Activated CD4-positive, alpha-beta T cell treated with anti-CD3 and anti-CD28 coated beads for 4 hours (primary cell): ENCODE measurements at places on chromosomes 4 and X.

DNA sequence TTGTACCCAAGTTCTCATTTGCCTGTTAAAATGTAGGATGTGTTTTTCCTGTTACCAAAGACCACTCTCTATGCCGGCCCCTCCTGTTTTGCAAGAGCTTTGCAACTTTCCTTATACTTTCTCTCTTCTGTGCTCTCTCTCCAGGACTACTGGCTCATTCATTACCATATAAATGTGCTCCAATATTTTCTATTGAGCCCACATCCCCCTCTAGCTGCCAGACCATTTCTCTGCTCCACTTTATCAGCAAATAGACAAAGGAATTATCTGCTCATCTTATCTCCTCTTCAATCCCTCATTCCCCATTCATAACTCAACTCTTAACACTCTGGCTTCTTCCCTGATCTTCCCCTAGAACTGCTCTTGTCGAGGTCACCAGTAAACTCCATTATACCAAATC lies 33.6 kb downstream of the RPGR start:
- DNase-seq, result no peak

DNA sequence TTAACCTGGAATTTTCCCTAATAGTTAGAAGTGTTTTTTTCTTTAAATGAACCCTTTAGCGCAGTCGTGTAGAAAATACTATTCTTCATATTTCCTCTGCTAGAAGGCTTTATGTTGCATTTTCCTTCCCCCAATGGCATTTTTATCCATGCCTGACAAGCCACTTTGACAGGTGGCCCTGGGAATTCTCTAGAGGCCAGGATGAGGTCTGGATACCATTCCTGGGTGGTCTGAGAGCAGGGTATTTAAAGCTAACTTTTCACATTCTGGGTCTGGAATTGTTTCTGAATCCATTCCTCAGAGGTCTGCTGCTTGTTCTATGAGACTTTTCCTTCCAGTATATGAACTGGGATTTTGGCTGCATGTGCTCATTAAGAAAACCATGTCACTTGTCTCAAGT lies 31.2 kb upstream of the PDGFRA start:
- no peak for DNase-seq

DNA sequence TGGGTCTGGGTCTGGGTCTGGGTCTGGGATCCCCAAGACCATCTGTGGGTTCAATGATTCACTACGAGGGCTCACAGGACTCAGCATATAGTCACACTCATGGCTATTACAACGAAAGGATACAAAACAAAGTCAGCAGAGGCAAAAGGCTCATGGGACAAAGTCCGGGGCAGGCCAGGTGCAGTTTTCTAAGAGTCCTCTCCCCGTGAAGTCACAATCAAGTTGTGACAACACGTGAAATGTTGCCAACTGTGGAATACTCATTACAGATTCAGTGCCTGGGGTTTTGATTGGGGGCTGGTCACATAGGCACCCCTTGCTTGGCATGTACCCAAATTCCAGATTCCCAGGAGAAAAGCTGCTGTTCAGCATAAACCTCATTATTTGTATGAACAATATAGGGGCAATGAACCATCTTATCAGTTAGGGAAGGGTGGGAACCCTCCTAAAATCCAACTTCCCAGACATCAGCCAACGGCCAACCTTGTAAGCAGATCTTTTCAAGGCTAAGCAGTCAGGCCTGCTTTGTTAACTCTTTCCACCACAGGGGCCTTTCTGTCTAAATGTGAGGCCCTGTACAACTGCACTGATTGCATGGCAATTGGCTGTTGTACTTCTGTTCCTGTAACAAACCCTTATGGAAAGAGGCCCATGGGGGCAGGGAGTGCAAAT lies 58.2 kb upstream of the DIPK2B start:
- DNase-seq, result no peak

- DNase-seq, result no peak
These were observed 40.5 kb upstream of the PGRMC2 start for GRCh38 chr4:128328106-128328505.

DNA sequence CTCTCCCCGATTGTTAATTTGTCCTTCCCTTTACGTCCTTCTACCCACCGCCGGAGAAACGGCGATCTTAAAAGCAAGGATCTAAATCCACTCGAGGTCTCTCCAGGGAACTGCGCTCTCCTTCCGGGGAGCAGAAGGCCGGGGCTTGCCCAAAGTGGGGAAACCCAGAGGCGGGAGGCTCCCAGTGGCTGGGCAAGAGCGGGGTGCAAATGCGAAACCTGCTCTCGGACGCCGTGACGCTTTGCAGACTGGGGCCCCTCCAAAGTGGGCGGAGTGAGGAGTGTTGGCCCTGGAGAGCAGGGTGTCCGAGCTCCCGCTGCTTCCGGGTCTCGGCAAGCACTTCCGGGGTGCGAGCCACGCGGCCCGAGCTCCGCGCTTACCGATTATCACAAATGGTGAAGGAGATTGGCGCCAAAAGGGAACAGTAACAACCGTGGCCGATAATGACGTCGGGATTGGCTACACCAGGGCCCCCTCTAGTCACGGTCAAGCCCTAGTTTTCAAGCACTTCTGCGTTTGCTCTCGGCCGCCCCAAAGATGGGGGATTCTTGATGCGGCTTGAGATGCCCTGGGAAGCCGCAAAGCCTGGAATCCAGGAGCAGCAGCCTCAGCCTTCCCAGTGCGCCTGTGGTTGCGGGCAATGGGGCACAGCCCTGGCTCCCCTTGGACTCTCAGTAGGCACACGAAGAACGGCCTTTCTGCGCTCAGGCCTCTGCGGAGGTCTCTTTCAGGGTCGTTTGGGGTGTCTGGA lies 29.0 kb downstream of the HAND2 start:
- DNase-seq, result no peak

GRCh38 chr4:156946516-156947424 lies 24.8 kb downstream of the PDGFC start:
- no peak for DNase-seq

DNA sequence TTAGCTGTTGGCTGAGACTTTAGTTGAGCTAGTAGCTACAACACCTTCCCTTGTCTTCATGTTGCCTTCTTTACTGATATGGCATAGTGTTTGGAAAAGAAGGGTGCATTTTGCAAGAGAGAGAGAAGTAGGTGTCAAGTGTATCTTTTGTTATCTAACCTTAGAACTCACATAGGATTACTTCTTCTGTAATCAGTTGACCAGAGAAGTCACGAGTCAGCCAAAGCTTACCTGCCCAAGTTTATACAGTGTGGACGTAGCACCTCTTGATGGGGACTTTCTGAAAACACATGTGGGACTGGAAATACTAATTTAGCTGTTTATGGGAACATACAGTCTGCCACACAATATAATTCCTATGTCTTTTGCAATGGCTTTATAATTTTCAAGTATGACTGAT lies 56.0 kb downstream of the UGT8 start:
- DNase-seq, result no peak

DNA sequence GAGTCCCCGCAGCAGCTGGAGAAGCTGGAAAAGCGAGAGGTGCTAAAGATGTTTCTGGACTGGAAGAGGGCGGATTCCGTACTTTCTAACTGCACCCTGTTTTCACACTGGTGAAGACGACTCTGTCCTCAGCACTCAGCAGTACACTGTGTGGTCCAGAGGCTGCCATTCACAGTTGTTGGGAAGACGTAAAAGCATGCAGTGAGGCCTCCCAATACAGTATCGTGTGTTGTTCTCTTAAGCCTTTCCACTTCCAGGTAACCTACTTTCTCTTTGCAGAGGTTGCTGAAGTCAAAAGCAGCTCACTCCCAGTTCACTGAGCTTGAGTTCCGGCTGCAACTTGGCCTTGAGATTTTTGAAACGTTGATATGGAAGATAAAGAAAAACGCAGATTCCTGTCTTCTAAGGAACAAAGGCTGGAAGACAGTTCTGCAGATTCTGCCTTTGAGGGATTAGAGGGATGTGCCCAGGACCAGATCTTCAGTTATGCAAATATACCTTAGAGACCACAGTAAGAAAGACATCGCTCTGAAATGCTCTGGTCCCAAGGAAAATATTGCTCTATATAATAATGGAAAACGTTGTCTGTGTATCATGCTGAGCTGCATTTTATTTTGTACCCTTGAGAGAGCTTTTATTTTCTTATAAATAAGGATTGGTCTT lies 540.9 kb downstream of the TRIML1 start:
- no peak for DNase-seq

DNA sequence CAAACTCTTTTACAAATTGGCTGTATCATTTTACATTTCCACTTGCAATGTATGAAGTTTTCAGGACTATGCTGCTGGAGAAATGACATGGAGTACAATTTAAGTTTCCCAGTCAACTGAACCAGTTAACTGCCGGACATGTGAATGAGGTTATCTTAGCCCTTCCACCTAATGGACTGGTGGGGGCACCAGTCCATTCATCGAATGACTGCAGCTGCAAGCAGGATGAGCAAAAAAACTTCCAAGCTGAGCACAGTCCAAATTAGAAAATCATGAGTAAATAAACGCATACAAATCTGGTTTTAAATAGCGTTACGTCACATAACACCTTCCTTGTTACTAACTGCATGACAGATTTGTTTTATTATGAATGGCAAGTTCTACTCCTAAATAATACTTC lies 1131.5 kb downstream of the PCDH18 start:
- no peak for DNase-seq

DNA sequence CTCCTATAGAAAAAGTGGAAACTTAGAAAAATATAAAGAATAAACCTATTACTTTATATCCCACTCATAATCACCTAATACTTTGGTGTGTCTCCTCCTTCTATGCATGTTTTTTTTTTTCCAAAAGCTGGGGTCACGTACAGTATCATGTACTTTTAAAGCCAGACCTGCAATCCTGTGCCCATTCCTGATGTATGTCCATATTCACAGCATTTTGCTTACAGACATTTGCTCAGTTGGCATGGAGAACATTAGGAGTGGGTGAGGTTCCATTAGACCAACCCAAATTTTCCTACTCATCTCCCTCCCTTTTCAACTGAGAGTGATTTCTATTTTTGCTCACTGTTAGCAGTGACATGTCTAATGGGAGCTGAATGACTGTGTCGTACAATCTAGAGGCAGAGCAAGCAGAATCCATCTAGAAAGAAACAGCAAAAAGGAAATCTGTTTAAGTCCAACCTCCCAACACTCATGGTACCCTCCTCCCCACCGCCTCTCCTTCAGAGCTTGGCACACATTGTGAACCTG lies 195.6 kb upstream of the KLF3 start:
- DNase-seq, result no peak

- DNase-seq, result no peak
These were observed 75.9 kb downstream of the AASDH start for GRCh38 chr4:56311299-56311975.

GRCh38 chr4:84954982-84955567 lies 11.4 kb downstream of the WDFY3 start:
- no peak for DNase-seq

- DNase-seq, result no peak
These were observed 932.1 kb upstream of the SLIT2 start for GRCh38 chr4:19319607-19320006.

GRCh38 chrX:16958356-16958755 lies 11.9 kb downstream of the REPS2 start:
- DNase-seq, result no peak

DNA sequence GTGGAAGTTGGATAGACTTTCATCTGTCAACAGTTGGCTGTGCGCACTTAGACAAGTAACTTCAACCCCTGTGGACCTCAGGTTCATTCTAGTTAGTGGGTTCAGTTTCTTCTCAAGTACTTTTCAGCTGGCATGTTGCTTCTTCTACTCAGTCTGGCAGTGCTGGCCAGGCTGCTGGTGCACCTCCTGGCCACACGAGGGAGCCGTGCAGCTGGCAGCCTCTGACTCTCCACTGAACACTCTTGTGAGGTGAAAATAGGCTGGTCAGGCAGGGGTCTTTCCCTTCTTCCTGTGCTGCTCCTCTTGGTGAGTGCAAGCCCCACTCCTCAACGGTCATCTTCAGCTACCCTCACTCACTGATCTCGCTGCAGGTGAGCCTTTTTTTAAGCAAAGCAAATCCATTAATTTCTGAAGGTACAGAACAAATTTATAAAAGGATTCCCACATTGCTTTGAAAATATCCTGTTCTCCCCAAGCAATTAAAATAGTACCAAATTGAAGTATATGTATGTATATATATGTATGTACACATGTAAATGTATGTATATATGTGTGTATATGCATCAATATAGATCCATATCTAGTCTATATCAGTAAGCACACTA lies 30.6 kb downstream of the LONRF3 start:
- DNase-seq, result peak; percentile 47

- DNase-seq, result peak; percentile 5
These were observed 130.4 kb upstream of the RADX start for GRCh38 chrX:106481341-106481740.

GRCh38 chrX:136030303-136031191 lies 45.3 kb downstream of the SLC9A6 start:
- DNase-seq, result no peak

DNA sequence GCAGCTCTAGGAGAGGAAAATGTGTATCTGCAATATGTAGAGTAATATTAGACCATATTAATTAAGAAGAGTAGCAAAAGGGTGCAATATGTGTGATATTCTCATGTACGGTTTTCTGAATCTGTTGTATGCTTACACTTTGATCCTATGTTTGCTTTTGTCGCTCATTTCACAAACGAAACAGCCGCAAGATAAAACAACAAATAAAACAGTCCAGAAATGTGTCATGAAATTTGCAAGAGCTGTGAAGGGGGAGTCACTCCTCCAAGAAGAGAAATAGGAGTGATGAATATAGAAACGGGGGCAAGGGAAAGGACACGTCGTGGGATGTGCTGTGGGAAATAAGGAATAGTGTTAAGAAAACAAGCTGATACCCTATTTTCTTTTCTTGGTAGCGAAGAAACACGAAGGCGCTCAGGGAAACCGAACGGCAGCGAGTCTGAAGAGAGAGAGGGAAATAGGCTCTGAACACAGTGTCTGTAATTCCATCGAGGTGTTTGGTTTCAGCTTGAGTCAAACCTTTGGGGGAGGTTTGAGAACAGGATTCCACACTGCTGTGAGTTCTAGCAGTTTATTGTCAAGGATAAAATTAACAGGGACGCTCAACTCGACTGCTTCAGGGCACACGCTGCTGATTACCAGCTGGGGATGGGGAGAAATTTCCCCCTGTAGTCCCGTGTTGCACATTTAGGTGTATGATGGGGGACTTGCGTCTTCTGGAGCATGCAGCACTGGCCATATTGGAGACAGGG lies 595.6 kb upstream of the TENM3 start:
- DNase-seq, result no peak

GRCh38 chr4:176191974-176192373 lies 3.4 kb downstream of the SPATA4 start:
- DNase-seq, result no peak

GRCh38 chr4:72843466-72843865 lies 226.1 kb downstream of the COX18 start:
- DNase-seq, result no peak
